Esophagus squamous epithelium (tissue), 5 donors: ENCODE measurements at places on chromosomes 6 and 20.

DNA sequence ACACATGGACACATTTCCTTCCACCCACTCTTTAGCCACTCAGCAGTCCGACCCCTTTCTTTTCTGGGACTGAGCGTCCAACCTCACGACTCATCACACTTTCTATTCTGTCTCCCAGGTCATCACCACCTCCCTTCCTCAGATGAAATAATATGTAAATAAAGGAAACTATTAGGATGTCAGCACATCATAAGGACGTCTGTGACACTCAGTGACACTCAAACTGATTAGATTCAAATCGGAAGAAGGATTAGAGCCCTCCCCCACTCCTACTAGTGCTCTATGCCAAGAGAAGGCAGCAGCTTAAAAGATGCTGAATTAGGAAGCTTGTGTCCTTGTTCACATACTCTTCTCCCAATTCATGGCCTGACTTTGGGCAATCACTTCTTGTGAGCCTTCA lies 113.6 kb downstream of the TNFRSF21 start:
- DNase-seq: no peak

GRCh38 chr6:167113047-167113754 lies 9.7 kb upstream of the CCR6 start:
- no peak for DNase-seq

DNA sequence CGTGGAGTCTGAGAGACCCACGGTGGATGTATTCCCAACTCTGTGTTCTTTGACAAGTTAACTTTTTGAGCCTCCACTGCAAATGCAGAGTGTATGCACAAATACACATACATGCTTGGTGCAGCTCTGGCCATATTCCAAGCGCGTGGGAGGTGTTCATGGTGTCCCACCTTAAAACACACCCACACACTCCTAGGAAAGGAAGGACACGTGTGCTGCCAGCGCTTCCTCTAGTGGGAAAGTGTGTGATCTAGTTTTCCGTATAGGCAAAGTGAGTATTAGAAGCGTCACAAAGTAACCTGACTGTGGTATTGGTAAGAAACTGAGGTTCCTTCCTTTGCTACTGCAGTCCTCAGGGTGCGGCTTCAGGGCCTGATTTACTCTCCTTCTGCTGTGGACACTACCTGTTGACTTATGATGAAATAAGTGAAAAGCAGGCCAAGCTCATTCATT lies 36.0 kb upstream of the MPC1 start:
- DNase-seq: no peak

DNA sequence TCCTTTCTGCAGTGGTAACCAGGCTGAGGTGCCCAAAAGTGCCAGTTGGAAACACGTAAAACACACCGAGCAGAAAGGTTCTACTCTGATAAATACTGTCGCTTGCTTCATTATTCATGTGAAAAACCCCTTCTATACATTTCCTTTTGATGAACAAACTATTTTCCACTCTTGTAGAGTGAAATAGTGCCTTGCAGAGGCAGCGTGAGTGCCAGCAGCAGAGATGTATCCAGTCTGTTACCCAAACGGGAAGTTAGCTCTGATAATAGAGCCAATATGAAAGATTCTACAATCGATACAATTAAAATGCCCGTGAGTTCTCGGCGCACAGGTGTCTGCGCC lies 1.5 kb downstream of the ZBTB46 start:
- no peak for DNase-seq

DNA sequence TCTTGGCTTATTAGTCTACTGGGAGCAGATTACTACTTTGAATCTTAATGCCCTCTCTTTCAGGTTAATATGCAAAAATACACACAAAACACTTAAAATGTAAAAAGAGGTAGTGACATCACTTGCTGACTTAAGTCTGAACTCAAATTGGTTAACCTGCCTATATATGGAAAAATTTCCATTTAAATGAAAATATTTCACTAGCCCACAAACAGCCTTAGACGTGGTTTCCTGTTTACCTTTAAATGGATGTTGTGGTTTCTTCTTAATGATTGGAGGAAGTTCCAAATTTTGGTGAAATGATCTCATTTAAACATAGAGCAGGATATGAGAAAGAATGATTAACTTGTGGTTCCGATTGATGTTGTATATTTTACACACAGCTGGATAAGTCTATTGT lies 553.7 kb downstream of the CD109 start:
- no peak for DNase-seq

- no peak for DNase-seq
Observed at GRCh38 chr6:77106992-77107391, 356.3 kb downstream of the HTR1B start.

GRCh38 chr6:48177786-48178185 lies 66.8 kb upstream of the PTCHD4 start:
- DNase-seq: no peak

DNA sequence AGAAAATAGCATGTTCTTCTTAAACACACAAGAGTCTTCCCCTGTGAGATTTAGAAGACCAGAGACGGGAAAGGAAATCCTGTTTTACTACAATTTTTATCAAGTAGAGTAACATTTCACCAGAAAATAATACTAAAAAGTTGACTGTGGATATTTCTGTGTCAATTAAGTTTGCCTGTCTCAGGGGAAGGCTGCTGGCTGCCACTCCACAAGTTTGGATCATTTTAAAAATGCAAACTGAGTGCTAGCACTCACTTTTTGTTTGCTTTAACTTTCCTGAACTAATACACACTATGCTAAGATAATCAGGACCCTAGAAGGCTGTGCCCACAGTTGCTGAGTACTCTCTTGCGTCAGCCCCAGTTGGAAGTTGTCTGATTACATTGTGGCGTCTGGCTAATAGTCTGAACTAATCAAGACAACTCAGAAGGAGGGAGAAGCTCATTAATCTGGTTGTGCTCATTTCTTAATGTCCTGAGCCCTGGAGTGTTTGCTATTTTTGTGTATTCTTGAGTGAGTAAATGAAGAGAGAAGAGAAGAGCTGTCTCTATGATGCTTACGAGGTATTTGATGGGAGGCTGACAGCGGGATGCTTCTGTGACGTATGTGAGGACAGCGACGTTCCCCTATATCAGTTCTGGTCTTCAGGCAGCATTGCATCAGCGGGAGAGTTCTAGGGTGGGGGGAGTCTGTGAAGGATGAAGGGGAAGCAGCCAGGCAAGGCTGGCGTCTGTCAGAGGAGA lies 664.2 kb downstream of the QKI start:
- DNase-seq: no peak

GRCh38 chr6:36319436-36319762 lies 17.3 kb downstream of the BNIP5 start:
- no peak for DNase-seq

GRCh38 chr6:111713236-111713635 lies 107.6 kb upstream of the TRAF3IP2 start:
- DNase-seq: no peak

DNA sequence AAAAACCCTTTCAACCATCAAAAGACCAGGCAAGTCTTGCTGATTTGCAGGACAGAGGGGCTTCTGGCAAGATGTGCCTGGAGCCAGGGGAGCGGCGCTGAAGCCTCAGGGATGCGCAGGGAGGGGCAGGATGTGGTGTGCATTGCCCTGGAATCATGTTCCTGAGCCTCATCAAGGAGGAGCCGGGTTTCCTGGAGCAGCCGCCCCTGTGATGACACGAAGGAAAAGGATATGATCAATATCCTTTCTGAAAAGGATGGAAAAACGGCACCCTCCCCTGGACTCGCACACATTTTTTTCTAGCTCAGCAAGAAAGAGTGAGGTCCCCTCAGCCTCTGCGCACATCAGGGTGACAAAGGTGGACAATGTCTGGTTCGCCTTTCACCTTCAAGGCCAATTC lies 173.1 kb upstream of the SSTR4 start:
- no peak for DNase-seq

GRCh38 chr6:151630387-151630786 lies 136.6 kb downstream of the CCDC170 start:
- DNase-seq: no peak

GRCh38 chr6:129186988-129187387 lies 304.1 kb downstream of the LAMA2 start:
- no peak for DNase-seq

- no peak for DNase-seq
Observed at GRCh38 chr20:50852085-50852484, 57.2 kb downstream of the BCAS4 start.

DNA sequence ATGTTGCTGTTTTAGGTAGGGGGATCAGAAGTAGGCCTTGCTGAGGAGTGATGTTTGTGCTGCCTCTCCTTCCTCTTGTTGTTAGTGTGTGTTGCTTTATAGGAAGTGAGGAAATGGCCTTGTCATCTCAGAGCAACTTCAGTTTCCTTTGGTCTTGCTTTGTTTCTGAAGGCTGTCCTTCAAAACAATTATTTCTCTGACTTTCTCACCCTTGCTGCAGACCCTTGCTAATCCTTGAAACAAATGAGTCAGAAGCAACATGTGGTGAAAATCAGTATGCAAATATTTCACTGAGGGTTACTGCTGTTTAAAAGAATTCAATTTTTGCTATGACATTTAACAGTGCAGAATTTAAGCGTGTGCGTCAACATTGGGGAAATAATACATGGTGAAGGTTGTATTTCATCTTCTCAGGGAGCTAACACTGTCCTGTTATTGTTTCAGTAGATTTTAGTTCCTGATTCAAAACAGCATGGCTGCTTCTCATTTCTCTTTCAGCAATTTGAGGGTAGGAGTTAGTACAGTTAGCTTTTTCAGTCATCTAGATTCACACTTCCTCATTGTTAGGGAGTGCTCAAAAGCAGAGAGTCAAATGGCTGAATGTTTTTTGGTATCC lies 13.8 kb downstream of the RNF144B start:
- no peak for DNase-seq

DNA sequence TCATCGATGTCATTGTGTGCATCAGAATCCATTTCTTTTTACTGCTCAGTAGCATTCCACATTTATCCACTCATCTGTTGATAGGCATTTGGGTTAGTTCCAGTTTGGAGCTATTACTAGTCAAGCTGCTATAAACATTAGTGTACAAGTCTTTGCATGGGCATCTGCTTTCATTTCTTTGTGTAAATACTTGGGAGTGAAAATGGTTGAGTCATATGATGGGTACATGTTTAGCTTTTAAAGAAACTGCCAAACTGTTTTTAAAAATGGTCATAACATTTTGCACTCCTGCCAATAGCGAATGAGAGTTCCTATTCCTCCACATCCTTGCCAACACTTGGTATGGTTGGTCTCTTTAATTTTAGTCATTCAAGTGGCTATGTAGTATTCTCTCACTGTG lies 21.2 kb upstream of the SLC22A2 start:
- no peak for DNase-seq

DNA sequence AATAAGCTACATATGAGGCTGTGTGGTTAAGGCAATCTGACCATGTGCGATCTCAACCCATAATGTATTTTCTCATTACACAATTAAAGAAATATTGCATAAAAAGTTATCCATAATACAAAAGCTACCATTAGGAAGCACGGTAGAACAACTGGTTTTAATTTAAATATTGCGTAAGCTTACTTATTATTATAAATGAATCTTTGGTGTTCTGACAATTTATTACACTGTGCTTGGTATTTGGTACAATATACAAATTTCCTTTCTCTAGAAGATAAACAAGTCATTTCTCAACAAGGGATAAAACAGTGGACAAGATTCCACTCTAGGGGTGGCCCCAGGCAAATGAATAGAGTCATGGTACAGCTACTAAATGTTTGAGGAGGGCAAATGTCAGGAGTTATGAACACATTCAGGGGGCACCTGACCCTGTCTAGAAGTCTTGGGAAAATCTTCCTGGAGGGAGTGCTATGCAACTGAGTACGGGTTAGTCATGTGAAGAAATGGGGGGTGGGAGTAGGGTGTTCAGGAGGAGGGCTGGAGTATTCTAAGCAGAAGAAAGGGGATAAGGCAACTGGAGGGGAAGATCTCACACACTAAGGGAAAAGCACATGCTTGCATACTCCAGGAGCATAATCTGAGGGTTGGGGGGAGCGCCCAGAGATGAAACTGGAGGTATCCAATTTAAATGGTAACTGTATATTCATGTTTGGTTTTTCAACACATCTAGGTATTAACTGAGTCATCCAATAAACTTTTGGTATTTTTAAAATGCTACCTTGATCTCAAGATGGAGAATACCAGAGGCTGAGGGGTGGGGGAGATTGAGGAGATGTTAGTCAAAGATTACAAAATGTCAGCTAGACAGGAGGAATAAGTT lies 296.9 kb upstream of the SGK1 start:
- no peak for DNase-seq

DNA sequence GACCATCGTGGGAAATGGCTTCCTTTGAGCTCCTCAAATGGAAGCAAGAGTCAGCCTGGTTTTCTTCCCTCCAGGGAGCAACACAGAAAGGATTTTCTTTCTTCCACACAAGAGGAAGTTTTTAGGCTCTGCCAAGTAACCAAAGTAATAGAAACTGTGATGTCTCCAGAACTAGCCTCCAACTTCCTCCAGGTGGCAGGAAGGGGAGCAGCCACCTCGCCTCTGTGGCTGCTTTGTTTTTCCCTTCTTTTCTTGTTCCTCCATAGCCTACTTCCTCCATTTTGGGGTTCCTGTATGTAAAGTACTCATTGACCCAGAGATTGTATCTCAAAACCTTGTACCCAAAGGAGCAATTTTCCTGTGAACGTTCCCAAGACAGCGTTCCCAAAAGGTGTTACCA lies 32.7 kb upstream of the CCR6 start:
- DNase-seq: no peak

GRCh38 chr20:63468421-63468820 lies 4.0 kb downstream of the KCNQ2 start:
- no peak for DNase-seq

DNA sequence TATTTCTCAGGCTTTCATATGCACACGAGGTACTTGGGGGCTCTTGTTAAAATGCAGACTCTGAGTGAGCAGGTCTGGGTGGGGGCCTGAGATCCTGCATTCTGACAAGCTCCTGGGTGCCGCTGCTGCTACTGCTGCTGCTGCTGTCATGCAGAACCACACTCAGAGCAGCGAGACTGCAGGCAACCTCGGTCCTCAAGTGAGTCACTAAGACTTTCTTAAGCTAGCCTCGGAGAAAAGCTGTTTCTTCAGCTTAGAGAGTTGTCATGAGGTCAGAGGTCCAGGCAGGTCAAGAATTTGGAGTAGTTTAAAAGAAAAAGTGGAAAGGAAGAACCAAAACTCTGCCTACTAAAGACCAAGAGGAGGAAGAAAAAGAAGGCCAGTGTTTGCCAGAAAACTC lies 92.9 kb downstream of the SPTLC3 start:
- DNase-seq: no peak

DNA sequence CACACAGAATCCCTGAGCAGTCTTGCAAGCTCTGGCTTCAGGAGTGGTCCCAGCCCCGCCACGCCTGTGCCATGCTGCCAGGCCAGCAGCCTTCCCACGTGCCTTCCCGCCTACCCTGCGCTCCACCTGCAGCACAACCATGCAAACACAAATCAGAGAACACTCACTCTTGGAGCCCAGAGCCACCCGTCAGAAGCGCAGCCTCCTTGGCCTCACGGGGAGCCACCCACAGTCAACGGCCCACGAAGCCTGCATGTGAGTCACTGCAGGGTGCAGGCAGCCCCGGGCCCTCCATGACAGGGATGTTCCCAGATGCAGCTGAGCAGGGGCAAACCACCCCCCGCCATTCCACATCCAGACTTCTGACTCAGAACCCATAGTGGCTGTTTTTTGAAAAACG lies 217.0 kb downstream of the DLL1 start:
- DNase-seq: no peak
